ENCODE measurements at places on chromosomes 13 and 19. TPM values are rescaled to one million over a fixed set of nuclear protein-coding genes. Genes with fewer than 3 reads are reported as not detected.

The PODNL1 gene
- polyA plus RNA-seq = 0.54 TPM

The HIPK4 gene
- not detected for polyA plus RNA-seq

DNA sequence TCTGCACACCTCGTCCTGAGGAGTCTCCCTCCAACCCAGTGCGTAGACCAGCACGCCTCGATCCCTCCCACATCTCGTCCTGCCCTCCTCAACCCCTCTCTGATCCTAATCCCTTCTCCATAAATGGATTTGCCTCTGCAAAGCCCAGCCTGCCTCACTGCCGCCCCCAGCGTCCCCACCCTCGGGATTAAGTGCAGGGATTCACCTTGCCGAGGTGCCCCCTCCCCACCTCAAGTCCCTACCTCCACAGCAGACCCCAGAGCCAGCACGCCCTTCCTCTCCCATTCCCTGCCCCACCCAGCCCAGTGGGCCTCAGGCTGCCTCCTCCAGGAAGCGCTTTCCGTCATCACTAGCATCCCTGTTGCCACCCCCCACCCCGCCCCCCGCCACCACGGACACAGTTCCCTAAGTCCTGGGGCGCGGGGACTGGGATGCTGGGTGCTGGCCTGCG is 4.0 kb downstream of the KLF16 start:
- H3K4me3 ChIP-seq = no peak overlapping the region
- DNase-seq = no peak
- H3K27ac ChIP-seq = peak overlapping the region; percentile 99
- H3K36me3 ChIP-seq = peaks cover under 1% of the 10 kb centered on the region
- H3K4me1 ChIP-seq = peaks cover 82% of the 10 kb centered on the region
- no peaks in the 10 kb centered on the region for H3K27me3 ChIP-seq

- no peak overlapping the region for H3K4me3 ChIP-seq
- H3K27me3 ChIP-seq = no peaks in the 10 kb centered on the region
- H3K27ac ChIP-seq = peak overlapping the region; percentile 66
- no peak for DNase-seq
These were observed 25.7 kb downstream of the CCNE1 start for GRCh38 chr19:29837448-29837981.

GRCh38 chr13:99269627-99270241 is 11.6 kb upstream of the GPR18 start:
- peaks cover 16% of the 10 kb centered on the region for H3K36me3 ChIP-seq
- H3K27me3 ChIP-seq = no peaks in the 10 kb centered on the region
- no peak overlapping the region for H3K27ac ChIP-seq
- H3K4me3 ChIP-seq = no peak overlapping the region
- no peak for DNase-seq

DNA sequence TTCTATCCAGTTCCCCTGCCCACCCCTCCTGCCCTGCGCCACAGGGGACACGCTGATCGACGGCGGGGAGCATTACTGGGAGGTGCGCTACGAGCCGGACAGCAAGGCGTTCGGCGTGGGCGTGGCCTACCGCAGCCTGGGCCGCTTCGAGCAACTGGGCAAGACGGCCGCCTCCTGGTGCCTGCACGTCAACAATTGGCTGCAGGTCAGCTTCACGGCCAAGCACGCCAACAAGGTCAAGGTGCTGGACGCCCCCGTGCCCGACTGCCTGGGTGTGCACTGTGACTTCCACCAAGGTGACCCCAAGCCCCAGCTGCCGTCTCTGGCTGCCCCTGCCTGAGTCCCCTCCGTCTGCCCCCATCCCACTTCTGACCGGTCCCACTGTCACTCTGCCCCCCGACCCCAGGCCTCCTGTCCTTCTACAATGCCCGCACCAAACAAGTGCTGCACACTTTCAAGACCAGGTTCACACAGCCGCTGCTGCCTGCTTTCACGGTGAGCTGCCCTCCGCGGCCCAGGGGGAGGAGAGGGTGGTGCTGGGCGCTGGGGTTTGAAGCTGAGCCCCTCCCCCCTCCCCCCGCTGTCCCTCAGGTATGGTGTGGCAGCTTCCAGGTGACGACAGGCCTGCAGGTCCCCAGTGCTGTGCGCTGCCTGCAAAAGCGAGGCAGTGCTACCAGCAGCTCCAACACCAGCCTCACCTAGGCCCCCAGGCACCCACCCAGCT is 15.5 kb downstream of the STAP2 start:
- no peaks in the 10 kb centered on the region for H3K36me3 ChIP-seq
- no peak overlapping the region for H3K27ac ChIP-seq
- peaks cover 27% of the 10 kb centered on the region for H3K27me3 ChIP-seq
- DNase-seq = no peak
- peaks cover 14% of the 10 kb centered on the region for H3K4me1 ChIP-seq

The MYO1F gene
- 55.0 TPM for polyA plus RNA-seq

The KIR2DL1 gene
- 0.20 TPM for polyA plus RNA-seq

- no peak overlapping the region for H3K4me3 ChIP-seq
- H3K27ac ChIP-seq = no peak overlapping the region
- no peak for DNase-seq
- no peaks in the 10 kb centered on the region for H3K27me3 ChIP-seq
- peaks cover 14% of the 10 kb centered on the region for H3K4me1 ChIP-seq
- no peaks in the 10 kb centered on the region for H3K36me3 ChIP-seq
These were observed 7.4 kb downstream of the SIGLEC8 start for GRCh38 chr19:51450730-51451307.
